ENCODE measurements at places on chromosomes 11 and 22.

- DNase-seq: no peak
Measured at GRCh38 chr22:47064016-47064415, 301.6 kb downstream of the TBC1D22A start.

DNA sequence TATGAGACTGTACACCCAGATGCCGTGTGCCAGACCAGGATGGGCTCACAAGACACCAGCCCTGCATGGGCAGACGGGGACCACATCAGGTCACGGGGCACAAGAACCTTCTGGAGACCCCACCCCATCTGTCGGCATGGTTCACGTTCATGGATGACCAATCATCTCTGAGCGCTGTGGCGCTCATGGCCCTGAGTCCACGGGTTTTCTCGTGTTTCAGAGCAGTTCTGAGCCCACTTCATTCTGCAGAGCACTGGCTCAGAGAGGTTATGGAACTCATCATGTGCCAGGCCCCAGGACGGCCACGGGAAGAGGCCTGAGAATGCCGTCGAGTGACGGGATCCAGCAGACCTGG lies 63.0 kb upstream of the PPARA start:
- DNase-seq: no peak

DNA sequence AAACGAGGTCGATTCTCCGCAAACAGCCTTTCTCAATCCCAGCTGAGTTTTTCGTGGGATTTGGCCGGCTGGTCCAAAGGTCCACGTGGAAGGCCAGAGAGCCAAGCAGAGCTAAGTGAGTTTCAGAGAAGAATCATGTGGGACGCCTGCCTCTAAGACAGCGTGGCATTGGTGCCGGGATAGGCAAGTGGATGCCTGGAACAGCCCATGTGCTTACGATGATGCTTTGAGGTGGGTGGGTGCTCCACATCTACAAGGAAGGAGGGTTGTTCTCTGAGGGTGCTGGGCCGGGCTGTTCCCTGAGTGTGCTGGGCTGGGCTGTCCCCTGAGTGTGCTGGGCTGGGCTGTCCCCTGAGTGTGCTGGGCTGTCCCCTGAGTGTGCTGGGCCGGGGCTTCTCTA lies 41.4 kb downstream of the MUC2 start:
- DNase-seq: no peak

DNA sequence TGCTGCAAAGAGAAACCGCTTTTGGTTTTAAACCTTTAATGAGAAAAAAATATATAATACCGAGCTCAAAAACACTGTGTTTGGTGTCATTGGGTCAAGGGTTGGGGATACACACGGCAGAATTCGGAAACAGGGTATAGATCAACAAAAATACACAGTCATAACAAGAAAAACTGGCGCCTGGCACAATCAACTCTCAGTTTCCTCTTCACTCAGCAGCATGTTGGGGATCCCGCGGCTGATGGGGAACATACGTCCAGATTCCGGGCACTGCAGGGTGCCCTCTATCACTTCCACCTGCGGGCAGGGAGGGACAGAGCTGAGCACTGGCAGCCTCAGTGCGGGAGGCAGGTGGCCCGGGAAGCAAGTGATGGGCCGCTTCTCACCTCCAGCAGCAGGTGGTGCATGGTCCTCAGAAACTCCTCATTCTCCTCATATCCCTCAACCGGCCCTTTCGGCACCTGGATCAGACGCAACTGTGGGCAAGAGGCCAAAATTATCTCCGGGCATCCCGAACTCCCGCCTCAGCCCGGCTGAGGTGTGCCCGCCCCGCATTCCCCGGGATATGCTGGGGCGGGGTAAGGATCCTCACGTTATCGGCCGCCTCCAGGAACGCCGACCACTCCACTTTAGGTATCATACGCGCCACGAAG lies 561 bp downstream of the TRMT112 start:
- no peak for DNase-seq

DNA sequence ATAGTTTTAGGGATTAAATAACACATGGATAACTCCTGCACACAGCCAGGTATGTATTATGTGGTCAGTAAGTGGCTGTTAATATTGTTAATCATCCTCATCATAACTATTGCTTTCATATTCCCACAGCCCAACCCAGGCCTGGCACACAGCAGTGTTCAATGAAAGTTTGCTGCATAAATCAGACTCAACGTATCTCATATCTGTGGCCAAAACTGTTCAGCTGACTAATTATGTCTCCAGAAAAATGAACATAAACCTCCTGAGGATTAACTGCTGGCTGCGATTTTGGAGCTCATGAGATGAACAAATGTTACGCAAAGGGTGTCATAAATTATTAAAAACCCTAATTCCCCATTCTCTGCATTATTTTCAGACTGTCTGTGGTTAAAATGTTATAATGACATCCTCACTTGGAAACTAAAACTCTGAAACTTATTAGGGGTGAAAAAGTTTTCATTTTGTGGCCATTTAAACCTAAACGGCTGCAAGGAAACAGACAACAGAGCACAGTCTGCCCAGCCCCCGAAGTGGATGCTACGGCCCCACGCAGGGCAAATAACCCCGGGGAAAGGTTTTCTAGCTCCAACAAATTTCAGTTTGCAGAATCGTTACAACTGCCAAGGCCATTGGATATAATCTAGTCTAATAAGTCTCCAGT lies 17.3 kb downstream of the ABCC8 start:
- DNase-seq: no peak

GRCh38 chr11:120906766-120907165 lies 117.1 kb upstream of the TBCEL start:
- DNase-seq: no peak

- no peak for DNase-seq
Measured at GRCh38 chr22:44291674-44292360, 20.9 kb downstream of the SHISAL1 start.

GRCh38 chr11:118443590-118444218 lies 7.4 kb downstream of the KMT2A start:
- DNase-seq: no peak

DNA sequence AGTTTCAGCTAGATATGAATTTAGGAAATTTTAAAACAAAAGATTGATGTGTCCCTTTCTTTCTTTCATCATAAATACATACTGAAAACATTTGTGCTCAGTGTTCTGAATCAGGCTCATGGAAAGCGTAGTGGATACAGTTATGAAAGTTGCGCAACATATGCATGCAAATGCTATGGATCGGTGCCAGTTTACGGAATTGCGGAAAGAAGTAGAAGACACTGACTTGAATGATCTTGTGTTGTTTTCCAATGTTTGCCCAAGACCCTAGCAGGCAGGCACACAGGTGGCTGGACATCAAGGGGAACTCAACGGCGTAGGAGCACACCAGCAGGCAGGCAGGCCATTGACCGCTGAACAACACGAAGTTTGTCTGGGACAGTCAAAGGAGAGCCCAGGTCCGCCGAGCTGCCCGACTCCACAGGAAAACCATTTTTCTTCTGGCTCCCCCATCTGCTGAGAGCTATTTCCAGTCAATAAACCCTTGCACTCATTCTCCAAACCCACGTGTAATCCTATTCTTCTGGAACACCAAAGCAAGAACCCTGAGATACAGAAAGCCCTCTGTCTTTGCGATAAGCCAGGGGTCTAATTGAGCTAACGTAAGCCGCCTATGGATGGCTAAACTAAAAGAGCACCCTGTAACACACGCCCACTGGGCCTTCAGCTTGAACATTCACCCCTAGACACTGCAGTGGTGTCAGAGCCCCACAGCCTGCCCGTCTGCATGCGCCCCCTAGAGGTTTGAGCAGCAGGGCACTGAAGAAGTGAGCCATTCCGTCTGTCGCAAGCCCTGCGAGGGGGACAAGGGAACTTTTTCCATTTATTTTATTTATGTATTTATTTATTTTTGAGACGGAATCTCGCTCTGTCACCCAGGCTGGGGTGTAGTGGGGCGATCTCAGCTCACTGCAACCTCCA lies 7.4 kb upstream of the BIRC3 start:
- no peak for DNase-seq

- DNase-seq: peak; percentile 82
Measured at GRCh38 chr11:117601006-117601708, 195.9 kb downstream of the DSCAML1 start.

DNA sequence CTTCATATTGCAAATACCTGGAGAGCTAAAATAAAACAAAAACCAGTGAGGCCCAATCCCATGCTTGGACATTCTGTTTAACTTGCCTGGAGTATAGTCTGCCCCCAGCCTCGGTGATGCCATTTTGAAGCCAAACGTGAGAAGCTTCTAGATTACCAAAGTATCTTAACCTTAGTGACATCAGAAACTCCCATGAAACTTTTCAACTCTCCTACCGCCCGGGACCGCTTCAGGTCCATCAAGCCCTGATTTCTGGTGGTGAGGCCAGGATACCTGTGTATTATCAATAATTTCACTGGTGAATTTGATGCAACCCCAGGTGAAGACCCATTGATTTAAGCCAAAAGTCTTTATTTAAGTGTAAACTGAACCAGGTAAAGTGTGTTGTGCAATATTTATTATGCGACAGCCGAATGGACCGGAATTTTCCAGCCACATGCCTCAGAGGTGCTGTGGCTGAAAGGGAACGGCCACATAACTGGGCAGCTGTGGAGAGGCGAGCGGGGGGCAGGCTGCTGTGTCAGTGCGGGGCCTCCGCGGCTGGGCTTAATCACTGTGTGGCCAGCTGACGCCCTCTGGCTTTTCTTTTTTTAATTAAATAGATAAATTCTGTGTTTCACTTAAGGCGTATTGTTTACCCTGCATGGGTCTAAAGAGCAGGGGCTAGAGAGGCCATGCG lies 385.5 kb upstream of the B3GAT1 start:
- DNase-seq: no peak

DNA sequence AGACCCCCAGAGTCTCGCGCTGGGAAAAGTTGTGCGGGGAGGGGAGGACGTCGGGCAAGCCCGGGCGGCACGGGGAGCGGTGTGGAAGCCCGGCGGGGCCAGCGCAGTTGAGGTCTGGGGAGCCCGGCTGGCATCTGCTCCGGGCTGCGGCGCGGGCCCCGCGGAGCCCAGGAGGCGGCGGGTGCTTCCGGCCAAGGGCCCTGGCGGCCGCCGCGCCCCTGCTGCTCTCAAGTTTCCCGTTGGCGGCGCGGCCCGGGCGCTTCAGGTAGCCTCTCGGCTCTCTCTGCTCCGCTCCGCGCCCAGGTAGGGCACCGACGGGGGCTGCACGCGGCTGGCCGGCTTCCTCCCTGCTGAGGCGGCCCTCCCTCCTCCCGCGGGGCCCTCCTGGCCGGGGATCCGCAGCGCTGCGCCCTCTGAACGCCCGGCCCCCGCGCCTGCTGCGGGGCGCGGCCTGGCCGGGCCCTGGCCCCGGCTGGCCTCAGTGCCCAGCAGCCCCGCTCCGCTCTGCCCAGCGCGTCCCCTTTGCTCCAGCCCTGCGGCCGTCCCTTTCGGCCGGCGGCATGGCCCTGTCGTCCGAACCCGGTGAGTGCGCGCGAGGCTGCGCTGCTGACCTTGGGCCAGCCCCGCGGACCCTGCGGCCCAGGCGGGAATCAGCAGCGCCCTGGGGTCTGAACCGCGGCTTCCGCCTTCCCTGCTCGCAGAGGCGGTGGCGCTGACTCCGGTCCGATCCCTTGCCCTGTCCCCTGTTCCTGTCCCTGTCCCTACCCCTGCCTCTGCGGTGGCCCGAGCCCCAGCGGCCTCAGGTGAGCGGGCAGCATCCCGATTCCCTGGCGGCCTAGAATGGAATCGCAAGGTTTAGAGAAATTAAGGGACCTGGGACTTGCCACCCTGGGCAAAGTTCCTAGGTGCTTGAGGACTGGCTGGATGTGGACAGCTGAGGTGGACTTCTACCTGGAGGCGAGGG lies 4.3 kb upstream of the AMPD3 start:
- DNase-seq: no peak

DNA sequence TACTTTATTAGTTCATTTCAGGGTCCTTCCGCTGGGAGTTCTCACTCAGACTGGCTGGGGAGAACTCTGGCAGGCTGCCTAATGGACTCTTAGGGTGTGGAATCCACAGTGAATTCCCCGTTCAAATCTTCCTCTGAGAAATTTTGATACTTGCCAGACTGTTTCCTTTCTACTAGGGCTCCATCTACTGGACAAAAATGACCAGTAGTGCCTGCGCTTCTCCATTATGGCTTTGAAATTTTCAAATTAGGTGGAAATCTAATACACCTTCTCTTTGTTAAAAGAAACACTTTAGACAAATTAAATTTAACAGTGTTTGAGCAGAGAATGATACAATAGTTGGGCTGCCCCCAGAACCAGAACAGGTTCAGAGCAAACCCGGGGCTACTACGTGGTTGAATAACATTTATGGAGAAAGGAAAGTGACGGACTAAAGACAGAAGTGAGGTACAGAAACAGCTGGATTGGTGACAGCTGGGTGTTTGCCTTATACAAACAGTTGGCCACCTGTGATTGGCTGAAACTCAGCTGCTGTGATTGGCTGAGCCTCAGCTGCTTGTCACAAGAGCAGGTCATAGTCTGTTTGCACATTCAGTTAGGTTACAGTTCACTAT lies 52.9 kb upstream of the FDX1 start:
- peak; percentile 73 for DNase-seq

- no peak for DNase-seq
Measured at GRCh38 chr11:67662835-67663531, 11.4 kb downstream of the ALDH3B2 start.

GRCh38 chr11:788009-788640 lies 1.8 kb downstream of the CEND1 start:
- no peak for DNase-seq

GRCh38 chr22:38345782-38346181 lies 28.5 kb upstream of the CSNK1E start:
- no peak for DNase-seq

DNA sequence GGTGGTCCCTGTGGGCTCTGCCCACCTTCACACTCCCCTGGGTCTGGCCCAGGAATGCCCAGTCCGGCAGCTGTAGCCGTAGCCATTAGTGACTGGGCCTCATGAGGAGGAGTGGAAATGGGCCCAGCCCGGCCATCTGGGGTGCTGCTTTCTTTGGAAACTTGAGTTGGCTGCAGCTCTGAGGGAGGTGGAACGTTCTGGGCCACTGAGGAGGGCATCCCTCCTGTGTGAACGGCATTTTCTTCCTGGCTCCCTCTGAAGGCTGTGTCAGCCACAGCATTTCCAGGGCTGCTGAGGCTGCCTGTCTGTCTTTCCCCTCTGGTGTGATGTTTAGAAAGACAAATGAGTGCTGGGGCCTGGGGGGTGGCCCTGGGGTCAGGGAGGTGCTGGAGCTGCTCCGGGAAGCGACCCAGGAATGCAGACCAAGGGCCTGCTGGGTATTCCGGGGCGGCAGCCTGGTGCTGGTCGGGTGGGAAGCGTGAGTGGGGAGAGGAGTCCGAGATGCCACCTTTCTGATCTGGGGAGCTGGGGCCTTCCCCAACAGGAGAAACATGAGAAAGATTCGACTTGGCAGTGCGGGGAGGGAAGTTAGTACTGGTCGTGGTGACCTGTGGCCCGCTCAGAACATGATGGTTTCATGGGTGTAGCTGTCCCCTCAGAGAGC lies 27.1 kb downstream of the PTDSS2 start:
- DNase-seq: no peak

GRCh38 chr11:134357545-134357839 lies 25.7 kb downstream of the GLB1L2 start:
- DNase-seq: no peak

DNA sequence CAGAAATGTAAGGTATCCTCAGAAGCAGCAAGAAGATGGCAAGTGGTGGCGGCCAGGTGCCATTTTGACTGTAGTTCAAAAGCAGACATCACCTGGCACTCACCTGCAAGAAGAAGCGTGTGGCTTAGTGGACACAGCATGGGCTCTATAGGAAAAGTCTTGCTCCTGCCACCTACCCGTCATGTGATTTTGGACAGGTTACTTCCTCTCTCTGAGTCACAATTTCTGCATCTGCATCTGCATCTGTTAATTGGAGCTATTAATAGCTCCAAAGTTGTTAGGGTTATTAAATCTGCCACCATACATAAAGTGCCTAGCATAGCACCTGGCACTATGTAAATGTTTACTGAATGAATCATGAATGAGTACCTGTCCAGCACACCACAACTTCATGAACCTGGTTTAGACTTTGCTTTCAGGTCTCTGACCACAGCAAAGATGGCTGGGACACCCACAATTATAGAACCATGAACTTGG lies 16.8 kb downstream of the RAB30 start:
- no peak for DNase-seq
